Amygdala (tissue), 56 donors: ENCODE measurements at places on chromosomes 1 and 21.

DNA sequence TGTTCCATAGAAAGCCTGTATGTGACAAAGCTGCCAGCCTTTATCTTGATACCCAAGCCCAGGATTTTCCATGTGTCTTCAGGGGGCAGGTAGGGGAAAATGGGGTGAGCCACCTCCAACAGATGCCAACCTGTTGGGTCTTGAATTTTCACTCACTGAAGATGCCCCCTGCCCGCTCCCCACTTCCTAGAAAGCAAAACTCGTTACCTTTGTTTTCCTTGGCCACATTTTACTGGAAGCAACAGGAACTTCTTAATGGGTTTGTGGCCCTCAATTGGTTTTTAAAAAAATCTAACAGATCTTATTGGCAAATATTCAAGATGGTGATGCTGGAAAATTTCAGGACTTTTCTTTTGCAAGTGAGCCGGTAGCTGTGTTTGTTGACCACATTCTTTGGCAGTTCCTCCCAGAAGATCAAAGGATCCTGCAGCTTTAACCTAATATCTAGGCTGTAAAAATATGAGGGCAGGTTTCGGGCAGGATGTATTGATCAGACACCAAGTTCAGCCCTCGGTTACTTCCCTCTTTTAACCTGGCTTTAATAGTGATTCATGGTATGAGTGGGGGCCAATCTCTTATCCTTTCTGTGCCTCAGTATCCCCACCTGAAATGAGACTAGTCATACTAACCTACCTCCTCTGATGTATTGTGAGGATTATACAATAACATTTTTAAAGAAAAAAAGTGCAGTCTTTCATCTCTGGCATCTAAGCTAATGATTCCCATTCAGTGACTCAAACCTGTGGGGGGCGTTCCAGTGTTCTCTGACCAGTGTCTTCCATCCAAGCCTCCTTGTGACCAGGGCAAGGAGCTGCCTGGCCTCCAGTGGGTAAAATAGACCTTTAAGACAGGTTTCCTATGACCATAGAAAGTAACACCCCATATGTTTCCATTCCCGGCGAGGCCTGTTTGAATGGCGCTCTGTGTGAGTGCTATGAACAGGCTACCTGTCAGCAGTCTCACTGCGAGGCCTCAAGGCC is 21.3 kb upstream of the GNPAT start:
- DNase-seq = no peak

GRCh38 chr1:14850563-14850962 is 252.1 kb downstream of the KAZN start:
- no peak for DNase-seq

GRCh38 chr1:67493148-67493547 is 62.9 kb upstream of the SERBP1 start:
- DNase-seq = no peak

- no peak for DNase-seq
Measured at GRCh38 chr1:247531937-247532336, 4.3 kb downstream of the OR2C3 start.

DNA sequence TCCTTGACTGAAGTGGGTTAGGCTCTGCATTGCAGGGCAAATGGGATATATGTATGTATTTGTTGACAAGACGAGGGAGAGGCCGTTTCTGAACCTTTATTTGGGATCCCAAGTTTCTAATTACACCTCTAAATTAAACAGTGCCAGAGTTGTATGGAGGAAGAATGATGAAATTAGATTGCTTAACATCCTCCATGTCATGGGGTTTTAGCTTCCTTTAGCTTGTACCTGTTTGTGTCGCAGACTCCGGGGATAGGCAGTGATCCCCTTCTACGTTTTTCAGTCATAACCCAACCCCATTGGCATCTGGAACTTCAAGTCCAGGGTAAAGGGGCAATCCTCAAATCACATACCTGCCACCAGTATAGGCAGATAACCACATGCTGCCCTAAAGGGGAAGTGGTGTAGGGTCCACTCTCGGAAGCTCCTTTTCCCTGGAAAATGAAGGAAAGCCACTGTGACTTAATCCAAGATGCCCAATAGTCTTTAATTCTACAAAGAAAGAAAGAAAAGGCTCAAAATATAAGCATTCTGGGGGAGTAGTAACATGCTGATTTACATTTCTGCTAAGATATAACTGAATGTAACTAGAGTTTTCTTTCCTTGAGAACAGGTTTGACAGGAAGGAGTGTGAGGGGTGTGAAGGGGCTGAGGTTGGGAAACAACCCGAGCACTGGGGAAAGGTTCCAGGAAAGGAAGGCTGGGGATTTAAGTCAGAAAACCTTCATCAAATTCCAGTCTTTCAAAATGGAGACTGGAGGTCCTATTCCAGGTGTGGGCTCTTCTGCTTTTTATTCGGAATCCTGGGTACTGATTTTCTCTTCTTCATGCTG is 77.6 kb downstream of the RGL1 start:
- no peak for DNase-seq

- DNase-seq = no peak
Measured at GRCh38 chr1:61058483-61059245, 23.7 kb upstream of the NFIA start.

GRCh38 chr1:240294566-240294965 is 202.9 kb downstream of the FMN2 start:
- DNase-seq = no peak

- no peak for DNase-seq
Measured at GRCh38 chr1:6245869-6246496, 2.0 kb downstream of the HES3 start.

GRCh38 chr1:234779160-234779538 is 169.2 kb upstream of the IRF2BP2 start:
- no peak for DNase-seq

DNA sequence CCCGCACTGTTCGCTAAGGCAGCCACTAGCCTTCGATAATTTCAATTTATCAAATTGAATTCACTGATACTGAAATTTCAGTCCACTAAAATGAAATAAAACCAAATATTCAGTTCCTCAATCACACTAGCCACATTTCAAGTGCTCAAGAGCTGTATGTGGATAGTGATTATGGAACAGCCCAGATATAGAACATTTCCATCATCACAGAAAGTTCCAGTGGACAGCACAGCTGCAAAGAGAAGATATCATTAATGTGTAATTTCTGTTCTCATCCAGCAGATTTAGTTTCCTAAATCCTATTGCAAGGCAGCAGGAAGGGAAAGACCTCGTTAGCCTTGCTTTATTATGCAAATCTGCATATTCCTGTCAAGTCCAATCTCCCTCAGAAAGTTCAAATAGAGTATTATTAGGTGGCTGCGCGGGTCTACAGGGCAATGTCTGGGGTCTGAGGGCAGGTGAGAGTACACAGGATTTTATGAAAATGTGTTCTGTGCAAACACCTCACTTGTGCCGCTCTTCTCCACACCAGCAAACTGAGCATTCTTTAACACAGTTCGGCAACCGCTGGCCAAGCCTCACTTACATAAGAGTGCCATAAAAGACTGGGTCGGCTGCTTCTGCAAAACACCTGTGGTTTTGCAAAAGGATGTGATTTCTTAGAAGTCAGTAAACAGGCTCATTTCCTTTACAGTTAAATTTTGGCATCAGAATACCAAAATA is 22.4 kb downstream of the CAPZB start:
- DNase-seq = no peak

- no peak for DNase-seq
Measured at GRCh38 chr21:31151156-31152045, 113.1 kb upstream of the KRTAP19-8 start.

- no peak for DNase-seq
Measured at GRCh38 chr1:228286505-228287417, 78.9 kb downstream of the OBSCN start.

- no peak for DNase-seq
Measured at GRCh38 chr1:46522184-46522968, 29.1 kb downstream of the KNCN start.

DNA sequence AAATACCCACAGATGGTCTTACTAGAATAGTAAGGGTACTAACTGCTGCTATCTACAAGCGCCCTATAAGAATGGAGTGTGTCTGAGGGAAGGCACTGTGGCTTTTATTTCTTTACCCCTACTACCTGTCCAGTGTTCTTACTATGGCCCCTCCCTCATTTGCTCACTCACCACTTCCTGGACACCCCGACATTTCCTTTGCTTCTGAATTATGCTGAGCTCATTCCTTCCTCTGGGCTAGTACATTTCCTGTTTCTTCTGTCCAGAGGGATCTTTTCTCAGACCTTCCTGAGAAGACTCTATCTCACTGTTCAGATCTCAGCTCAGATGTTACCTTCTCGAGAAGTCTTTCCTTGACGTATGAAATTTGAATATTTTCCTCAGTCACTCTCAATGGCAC is 192.1 kb upstream of the DAB1 start:
- DNase-seq = no peak

GRCh38 chr1:200899015-200899386 is 4.3 kb downstream of the INAVA start:
- no peak for DNase-seq

GRCh38 chr1:55860798-55861519 is 645.8 kb upstream of the USP24 start:
- DNase-seq = no peak

DNA sequence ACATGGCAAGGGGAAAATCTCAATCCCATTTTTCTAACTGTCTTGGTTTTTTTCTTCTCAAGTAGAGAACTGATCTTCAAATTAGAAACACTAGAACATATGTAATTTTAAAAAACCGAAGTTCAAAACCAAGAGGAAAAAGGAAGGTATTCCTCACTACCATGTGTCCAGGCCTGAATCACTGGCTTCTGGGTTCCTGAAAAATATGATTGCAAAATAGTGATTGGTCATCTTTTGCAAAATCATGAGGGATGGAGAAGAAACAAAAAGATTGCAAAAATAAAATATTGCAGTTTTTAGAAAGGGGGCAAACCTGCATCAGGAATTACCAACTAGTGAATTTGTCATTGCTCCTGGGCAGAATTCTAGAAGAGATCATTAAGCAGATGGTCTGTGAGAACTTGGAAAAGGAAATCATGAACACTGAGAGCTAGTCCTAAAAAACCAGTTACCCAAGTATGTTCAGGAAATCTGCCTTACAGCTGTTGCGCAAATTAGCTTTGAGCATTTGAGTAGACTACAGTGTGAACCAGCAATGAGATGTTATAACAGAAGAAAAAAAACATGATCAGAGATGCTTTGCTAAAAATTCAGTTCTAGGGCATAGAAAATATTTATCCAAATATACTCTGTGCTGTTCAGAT is 49.4 kb downstream of the SPATA46 start:
- no peak for DNase-seq

- DNase-seq = peak; percentile 64
Measured at GRCh38 chr1:155012026-155012546, 9.5 kb downstream of the ZBTB7B start.

- DNase-seq = no peak
Measured at GRCh38 chr1:86396498-86396890, 371 bp upstream of the ODF2L start.

DNA sequence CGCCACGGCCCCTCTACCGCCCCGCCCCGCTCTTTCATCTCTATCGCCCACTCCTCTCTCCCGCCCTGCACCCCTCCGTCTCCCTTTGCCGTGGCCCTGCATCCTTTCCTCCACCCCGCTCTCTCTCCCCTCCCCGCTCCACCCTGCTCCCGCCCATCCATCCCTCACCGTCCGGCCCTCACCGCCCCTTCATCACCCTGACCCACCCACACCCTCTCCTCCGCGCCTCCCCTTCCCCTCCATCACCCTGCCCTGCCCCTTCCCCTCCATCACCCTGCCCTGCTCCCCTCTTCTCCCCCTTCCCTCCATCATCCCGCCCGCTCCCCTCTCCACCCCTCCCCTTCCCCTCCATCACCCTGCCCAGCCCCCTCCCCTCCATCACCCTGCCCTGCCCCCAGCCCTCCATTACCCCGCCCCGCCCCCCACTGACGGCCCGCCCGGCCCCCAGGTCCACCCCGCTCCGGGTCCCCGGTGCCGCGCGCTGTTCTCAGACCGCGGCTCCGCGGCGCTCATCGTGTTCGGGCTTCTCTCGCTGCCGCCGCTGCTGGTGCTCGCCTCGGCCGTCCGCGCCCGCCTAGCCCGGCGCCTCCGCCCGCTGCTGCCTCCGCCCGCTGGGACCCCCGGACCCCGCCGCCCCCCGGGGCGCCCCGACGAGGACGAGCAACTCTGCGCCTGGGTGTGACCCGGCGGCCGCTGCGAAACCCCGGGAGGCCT is 6.2 kb upstream of the ANKRD65 start:
- DNase-seq = peak; percentile 61

DNA sequence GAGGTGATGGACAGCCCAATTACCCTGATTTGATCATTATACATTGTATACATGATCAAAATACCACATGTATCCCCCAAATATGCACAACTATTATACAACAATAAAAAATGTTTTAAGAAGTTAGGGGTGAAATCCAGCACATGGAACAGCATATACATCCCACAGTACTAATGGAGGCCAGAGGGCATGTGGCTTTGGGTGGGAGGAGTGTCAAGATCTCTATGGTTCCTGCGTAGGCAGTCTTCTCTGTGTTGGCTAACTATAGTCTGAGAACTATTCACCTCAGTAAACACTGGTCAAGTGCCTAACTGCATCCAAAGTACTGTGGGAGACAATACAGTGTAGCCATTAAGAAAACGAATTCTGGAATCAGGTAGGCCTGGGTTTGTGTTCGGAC is 74.1 kb downstream of the GADD45A start:
- DNase-seq = no peak

DNA sequence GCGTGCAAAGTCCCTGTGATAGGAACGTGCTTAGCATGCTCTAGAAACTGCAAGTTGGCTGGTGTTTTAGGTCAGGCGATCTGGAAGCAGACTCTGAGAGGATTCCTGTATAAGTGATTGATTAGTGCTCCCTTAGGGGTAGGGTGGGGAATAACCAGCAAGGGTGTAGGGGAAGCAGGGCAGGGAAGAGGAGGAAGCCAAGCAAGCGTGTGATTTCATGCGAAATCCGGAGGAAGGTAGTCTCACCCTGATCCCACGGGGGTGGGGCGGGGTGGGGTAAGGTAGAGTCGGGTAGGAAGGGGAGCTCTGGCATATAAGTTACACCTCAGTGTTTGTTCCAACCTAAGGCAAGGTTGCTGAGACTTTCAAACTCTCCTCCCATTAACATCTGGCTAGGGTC is 24.9 kb upstream of the CTPS1 start:
- no peak for DNase-seq
